Transverse colon (tissue), 4 donors: ENCODE measurements at places on chromosomes 1 and 21. TPM values are rescaled to one million over a fixed set of nuclear protein-coding genes. Genes with fewer than 3 reads are reported as not detected.

DNA sequence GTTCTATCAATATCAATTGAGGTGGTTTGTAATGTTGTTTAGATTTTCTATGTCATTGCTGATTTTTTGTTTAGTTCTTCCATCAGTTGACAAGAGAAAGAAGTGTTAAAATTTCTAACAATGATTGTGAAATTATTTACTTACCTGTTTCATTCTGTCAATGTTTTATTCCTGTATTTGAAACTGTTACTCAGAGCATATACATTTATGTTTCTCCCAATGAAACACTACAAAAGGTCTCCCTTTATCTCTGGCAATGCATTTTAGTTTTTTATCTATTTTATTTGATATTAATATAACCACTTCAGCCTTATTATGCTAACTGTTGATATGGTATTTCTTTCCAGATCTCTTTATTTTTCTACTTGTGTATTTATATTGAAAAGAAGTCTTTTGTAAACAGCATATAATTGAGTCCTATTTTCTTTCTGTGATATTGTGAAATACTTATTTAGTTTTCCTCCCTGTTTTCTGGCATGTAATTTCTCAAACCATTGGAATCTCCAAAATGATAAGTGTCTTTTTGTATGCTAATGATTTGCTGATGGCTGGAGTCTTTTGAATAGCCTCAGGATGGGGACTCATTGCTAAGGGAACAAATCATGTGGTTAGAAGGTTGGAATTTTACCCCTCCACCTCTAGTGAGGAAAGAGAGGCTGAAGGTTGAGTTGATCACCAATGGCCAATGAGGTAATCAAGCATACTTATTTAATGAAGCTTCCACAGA, 122.0 kb downstream of the ADSS2 start:
- DNase-seq, result no peak

DNA sequence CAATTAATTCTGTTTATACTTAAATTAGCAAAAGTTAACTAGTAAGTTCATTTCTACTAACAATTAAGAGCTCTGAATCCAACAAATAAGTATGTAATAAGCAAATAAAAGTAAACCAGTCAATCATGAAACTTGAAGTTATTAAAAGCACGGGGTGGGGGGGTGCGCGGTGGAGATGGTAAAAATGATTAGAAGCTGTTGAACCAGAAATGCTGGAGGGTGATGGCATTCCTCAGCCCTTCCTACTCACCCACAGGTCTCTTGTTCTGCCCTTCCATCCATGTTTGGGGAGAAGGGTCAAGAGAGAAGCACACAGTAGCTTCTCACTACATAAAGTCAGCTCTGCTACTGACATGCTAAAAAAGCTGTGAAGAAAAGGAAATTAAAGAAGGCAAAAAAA, 63.5 kb downstream of the AKT3 start:
- no peak for DNase-seq

GRCh38 chr21:36005018-36005417, 55.3 kb downstream of the SETD4 start:
- DNase-seq, result peak; percentile 51

DNA sequence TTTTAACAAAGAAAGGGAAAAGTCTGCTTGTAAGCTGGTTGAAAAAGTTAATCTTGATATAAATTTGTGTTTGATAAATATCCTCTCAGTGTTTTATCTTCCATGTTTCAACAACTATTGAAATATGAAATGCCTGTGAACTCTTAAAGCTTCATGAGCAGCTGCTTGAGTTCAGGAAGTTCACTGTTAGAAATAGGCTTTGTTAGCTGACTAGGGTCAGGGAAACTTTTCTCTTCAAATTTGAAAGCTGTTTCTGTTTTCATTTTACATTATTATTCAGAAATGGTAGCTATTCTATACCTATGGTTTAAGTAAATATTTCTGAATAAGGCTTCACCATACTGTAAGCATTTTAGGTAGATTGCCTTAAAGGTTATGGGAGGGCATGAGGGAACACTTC, 191.7 kb downstream of the HS2ST1 start:
- no peak for DNase-seq

- DNase-seq, result no peak
Measured at GRCh38 chr1:60227601-60228000, 154.0 kb upstream of the C1orf87 start.

- no peak for DNase-seq
Measured at GRCh38 chr1:84344286-84344685, 42.8 kb downstream of the SAMD13 start.

The B3GALT2 gene
- 0.20 TPM for total RNA-seq
